ENCODE measurements at places on chromosomes 16 and 17.

DNA sequence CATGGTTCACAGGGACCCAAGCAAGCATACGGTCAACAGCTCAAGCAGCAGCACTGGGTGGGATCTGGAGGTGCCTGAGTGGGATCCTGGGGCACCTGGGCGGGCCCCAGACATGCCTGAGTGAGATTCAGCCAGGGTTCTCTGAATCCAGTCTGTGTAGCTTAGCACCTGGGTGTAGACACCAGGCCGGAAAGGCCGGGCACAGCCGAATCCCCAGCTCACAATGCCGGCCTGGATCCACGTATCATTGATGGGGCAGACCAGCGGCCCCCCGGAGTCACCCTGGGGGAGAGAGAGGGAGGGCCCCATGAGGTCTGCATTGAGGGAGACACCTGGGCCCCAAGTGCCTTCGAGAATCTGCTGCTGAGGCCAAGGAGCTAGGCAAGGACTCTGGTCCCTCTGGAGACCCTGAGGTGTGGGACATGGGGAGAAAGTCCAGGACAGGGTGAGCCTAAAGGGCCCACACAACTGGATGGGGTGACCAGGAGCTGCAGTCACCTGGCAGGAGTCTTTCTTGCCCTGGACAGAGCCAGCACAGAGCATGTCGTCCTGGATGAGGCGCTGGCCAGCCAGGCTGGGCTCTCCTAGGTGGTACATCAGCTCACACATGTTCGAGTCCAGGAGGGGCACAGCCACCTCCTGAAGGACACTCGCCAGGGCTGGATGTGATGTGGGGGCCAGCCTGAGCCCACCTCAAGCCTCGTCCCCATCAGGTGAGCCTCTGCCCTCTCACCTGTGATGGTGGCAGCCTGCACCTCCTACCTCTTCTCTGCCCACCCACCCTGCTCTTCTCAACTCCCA lies 9.7 kb downstream of the ZG16B start:
- DNase-seq: no peak

DNA sequence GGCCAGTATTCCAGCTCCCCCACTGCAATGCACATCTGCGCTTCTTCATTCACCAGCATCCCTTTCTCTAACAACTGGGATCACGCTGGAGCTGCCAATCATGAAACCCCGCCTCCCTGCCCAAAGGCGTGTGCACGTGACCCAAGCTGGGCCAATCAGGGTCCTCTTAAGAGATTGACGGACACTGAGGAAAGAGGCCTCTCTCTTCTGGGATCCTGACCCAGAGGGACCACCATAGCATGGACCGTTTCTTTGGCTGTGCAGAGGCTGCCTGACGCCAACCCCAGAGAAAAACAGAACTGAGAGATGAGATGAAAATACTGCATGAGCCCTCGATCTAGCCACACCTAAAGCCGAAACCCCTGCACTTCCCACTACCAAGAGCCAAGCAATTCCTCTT lies 32.0 kb downstream of the COTL1 start:
- DNase-seq: no peak

GRCh38 chr17:28949185-28950016 lies 1.9 kb downstream of the PHF12 start:
- DNase-seq: no peak

GRCh38 chr17:17836818-17837379 lies at the start of gene SREBF1:
Gene SREBF1 (minus strand): TSS chr17:17836986. CDS start chr17:17836817, 169 bp downstream.
- peak; percentile 49 for DNase-seq

- DNase-seq: no peak
Observed at GRCh38 chr16:67017421-67017750, 11.6 kb upstream of the CBFB start.

DNA sequence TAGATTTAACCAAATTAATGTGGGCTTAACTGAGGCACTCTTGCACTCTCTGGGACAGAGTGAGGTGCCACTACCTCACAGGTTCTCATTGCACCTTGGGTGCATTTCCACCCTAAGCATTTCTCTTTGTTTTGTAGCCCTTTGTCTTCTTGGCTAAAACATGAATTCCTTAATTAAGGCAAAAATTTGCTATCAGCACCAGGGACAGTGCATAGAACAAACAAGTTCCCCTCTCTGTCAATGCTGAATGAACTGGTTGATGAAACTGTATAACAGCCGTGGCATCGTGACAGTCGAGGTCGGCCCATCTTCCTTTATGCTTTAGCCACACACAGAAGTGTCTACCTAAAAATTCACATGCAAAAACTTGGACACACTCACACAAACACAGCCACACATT lies 74.8 kb downstream of the HS3ST2 start:
- no peak for DNase-seq

DNA sequence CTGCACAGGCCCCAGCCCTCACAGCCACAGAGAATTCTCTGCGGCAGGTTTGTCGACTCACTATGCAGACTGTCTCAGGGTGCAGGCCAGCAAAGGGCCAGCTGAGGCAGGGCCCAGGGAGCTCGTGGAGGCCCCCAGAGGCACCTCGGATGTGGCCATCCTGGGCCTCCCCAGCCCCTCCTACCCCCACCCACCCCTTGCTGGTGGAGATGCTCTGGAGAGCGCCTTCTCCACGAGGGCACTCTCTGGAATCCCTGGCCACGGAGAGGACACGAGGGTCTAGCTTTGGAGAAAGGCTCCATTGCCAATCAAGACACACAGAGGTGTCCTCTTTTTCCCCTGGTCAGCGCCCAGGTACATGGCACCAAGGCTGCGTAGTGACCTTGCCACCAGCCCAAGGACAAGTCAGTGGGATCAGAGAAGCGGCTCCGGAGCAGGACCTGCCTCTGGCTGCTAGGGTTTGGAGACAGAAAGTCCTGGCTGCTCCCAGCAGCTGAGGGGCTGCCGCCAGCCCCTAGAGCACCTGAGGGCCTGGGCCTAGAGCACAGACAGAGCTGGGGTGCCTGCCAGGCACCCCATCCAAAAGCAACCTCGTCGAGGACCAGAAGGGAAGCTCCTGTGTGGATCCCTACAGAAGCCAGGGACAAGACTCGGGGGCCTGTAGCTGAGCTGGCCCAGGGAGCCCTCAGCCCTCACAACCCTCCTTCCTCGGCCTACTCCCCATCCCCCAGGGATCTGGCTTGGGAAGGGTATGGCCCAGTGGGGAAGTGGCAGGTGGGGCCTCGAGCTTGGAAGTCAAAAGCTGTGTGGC lies 18.7 kb downstream of the ARL2BP start:
- no peak for DNase-seq

GRCh38 chr17:39671651-39672521 lies 3.6 kb downstream of the PNMT start:
- DNase-seq: no peak

DNA sequence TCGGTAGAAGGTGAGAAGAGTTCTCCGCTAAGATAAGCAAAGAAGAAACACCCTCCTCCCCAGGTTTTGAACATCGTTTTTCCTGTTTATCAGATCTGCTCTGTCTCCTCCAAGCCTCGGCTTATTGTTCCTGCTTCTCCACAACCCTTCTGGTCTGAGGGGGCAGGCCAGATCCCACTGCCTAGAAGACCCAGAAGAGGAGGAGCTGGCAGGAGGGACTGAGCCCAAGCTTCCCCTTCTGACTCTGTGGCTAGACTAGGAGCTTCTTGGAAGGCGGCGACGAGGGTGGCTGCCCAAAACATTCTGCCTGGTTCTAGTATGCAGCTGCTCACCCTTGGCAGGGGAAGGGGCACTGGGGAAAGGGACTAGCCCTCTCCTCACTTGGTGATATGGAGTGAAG lies 5.2 kb upstream of the HOXB5 start:
- DNase-seq: no peak

DNA sequence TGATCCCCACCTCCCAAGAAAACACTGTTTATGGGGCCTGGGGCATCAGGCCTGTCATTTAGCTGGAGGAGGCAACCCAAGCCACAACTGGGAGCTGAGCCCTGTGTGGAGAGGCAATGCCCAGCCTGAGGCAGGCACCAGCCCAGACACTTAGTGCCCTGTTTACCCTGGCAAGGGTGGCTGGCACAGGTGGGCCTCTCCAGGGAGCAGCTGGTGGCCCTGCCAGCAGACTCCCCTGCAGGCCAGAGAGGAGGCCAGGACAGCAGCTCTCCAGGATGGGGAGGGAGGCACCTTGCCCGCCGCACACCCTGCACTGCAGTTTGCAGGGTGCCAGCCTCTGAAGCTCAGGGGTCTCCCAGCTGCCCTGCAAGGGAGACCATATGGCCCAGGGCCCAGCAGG lies 9.1 kb upstream of the TMEM92 start:
- DNase-seq: no peak

- DNase-seq: no peak
Observed at GRCh38 chr17:38702916-38703741, 1.9 kb upstream of the MLLT6 start.

GRCh38 chr17:17346428-17347233 lies 43.5 kb downstream of the NT5M start:
- no peak for DNase-seq
